Stimulated activated CD4-positive, alpha-beta T cell treated with anti-CD3 and anti-CD28 coated beads, TNF-alpha, amount 100 ng/mL, for 48 hours (primary cell): ENCODE measurements at places on chromosomes 1 and 21.

DNA sequence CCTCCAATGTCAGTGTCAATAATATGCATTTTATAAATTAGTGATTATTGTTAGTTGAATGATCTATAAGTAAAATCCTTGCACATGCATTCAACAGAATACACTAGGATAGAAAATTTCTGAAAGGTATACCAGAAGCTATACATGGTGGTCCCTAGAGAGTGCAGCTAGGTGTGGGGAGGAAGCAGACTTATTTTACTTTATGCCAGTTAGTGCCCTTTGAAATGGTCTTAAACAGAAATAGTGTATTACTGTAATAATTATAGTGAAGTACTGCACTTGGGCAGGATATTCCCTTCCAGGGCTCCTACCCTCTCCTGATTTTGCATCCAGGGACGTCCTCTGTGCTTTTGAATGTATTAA, 23.2 kb upstream of the WDR26 start:
- no peak for DNase-seq

- DNase-seq, result no peak
Observed at GRCh38 chr1:200968469-200969410, 54.8 kb downstream of the KIF21B start.

DNA sequence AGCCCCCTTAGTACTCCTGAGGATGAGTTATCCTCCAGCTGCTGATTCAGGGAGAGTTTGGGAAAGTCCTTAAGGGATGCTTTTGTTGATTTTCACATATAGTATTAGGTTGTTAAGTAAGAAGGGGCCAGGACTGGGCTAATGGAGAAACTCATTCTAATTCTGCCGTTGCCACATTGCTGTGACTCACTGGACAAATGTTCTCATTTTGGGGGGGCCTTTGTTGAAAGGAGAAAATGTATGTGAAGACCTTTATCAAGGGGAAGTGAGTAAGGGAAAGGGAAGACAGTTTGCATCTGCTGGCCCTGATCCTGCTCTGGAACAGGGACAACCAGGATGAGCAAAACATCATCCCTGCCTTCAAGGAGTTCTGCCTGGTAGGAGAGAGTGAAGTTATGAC, 123.2 kb upstream of the FGGY start:
- no peak for DNase-seq

DNA sequence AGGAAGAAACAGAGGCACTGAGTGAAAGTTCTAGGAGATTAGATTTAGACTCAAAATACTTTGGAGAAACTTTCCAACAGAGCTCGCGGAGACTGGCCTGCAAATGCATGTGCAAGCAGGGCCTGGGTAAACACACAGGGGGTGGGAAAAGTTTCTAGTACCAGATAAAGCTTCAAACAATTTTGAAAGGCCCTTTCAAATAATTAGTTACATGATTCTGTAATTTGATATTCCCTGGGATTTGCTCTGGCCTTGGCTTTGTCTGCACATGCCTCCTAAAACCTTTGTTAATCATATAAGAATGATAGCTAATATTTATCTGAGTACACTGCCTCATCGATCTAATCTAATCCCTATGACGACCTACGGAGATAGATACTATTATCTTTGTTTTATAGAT, 31.3 kb downstream of the VTCN1 start:
- no peak for DNase-seq

DNA sequence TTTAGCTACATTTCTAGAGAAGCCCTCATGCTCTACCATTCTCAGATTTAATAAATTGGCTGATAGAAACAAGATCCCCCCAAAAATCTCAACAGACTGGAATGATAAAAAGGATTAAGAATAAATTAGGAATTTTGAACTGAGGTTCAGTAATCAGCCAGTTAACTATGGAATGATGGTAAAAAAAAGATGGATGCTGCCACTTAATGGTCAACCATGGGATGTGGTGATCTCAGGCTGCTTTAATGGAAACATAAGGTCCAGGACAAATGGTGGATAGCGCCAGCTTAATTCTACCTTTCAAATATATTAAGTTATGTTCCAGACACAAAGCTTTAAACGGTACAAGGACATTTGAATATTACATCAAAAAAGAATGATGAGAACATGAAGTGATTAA, 49.9 kb downstream of the CCN1 start:
- DNase-seq, result no peak

- DNase-seq, result no peak
Observed at GRCh38 chr1:2255420-2256369, 27.6 kb downstream of the SKI start.

DNA sequence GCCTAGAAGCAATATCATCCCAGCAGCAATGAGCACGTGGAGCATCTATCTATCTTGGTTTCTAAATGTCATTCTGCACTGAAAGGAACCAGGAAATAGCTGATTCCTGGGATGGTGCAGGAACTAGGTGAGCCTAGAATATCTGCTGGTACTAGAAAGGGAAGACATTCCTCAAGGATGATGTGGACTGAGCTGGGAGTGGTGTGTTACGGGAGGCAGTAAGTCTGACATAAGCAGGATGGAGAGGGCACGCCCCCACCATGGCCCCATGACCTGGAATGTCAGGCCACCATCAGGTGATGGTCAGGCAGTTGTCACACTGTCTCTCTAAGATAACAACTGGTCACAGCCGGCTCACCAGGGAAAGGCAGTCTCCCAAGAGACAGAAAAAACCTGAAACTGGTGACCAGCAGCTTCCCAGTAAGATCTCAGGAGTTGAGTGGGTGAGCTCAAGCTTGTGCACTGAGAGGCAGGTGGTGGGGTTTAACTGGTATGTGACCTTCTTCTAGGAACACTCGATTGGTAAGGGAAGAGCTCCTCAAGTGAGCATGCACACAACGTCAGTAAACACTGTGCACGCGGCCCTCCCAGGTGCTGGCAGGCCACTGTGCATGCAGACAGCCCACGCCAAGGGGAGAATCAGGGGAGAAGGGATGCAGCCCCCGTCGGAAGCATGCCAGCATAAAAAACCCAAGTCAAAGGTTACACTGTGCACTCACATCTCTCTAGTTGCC, 148.7 kb downstream of the ADSS2 start:
- no peak for DNase-seq

DNA sequence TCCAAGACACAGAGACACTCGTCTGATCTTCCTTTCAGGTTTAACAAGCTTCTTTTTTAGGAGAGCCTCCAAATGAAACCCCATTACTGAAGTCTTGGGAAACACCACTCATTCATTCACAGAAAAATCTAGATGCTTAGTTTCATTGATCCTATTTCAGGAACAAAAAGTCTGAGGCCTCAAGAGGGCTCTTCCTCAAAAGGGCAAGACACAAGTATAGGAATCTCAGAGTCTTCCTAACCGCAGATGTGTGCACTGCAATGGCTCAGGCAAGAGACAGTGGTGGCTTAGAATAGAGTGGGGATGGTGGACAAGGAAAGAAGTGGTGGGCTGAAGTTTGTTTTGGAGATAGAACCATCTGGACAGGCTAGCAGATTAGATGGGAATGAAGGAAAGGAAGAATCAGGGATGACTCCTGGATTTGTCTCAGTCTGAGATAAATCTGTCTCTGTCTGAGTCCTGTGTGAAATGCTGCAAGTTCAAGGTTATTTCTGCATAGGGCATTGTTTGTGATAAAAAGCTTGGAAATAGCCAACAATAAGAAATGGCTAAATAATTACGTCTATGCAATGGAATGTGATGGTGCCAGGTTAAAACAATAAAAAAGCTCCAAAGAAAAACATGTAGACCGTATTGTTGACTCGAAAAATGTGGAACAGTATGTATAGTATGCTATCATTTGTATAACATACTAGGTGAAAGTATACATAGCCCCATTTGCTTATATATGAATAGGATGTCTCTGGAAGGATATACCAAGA, 8.9 kb upstream of the CTSE start:
- DNase-seq, result no peak

GRCh38 chr1:204923201-204923600, 52.5 kb downstream of the NFASC start:
- DNase-seq, result no peak

- DNase-seq, result no peak
Observed at GRCh38 chr1:201509601-201510374, 2.9 kb upstream of the CSRP1 start.

GRCh38 chr1:187891993-187892682, 1063.4 kb downstream of the PLA2G4A start:
- no peak for DNase-seq

DNA sequence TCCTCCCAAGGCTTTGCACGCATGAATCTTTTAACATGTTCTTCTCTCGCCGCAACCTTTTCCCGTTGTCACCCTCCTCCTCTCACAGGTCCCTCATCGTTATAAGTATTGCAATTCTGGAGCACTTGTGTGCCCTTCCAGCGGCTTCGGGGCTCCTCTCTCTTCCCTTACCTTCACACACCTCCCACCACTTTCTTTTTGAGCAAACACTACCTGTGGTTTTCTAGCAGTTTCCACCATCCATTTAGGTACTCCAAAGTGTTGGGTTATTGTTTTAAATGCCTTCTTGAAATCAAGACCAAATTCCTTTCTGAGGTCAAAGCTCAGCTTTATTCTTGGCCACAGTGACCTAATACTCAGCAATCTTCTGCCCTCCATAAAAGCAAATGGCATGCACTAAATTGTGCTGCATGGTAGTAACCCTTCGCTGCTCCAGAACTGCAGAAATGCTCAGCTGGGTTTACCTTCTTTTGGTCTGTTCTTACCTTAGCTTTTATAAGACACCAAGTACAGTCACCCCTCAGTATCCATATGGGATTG, 472.4 kb downstream of the SETD4 start:
- DNase-seq, result no peak

DNA sequence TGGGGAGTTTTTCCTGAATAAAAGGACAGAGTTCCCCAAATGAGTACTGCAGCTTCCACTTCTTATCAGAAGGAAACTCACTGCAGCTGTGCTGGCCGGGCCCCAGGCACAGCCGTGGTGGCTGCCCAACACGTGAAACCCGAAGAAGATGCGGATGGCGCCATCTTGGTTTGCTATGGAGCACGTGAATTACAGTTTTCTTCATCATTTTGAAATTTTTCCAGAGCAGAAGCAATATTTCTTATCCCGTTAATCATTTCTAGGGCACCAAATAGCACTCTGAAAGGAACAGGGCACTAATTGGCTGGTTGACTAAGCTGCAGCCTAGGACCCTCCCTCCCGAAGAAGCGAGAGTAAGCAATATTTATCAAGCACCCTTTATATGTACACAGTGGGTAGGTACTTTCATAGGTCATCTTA, 63.2 kb upstream of the EPS8L3 start:
- DNase-seq, result no peak

GRCh38 chr1:205449750-205450443, 5.9 kb downstream of the BLACAT1 start:
- no peak for DNase-seq

DNA sequence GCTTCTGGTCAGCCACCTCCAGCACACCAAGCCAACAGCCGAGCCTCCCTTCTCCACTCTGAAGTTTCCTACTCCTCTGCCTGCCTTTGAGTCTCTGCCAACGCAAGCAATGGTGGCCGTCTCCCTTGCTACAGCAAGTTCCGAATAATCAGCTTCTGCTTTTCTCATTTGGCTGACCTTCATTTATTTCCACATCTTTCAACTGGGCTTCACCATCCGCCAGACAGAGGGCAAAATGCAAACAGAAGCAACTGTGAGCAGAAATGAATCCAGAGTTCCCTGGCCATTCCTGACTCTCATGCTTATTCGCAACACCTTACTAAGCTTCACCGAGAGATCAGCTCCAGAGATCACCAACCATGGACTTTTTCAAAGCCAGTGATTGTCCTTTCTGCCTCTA, 621.0 kb downstream of the NPHP4 start:
- no peak for DNase-seq

- DNase-seq, result no peak
Observed at GRCh38 chr1:161131523-161132409, 701 bp downstream of the DEDD start.

DNA sequence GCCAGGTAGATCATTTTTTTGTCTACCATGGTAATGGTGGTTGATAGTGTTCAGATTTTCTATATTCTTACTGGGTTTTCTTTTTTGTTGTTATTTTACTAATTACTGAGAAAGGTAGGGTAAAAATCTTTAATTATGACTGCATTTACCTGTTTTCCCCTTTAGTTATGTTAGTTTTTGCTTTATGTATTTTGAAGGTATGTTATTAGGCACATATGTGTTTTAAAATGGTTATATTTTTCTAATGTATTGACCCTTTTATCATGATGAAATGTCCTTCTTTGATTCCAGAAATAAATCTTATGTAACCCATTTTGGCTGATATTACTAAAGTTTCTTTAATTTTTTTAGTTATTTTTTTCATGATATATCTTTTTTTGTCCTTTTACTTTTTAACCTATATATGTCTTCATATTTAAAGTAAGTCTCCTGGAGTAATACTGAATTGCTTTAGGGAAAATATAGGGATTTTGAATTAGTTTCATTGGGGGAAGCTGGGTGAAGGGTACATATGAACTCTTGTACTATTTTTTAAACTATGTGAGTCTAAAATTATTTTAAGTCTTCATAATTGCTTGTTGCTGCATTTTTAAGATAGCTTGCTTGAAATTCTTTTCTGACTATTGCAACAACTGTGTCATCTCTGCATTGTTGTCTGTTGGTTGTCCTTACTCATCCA, 22.4 kb downstream of the SLC35A3 start:
- DNase-seq, result no peak

- DNase-seq, result no peak
Observed at GRCh38 chr21:41681348-41681801, 85.5 kb downstream of the RIPK4 start.

DNA sequence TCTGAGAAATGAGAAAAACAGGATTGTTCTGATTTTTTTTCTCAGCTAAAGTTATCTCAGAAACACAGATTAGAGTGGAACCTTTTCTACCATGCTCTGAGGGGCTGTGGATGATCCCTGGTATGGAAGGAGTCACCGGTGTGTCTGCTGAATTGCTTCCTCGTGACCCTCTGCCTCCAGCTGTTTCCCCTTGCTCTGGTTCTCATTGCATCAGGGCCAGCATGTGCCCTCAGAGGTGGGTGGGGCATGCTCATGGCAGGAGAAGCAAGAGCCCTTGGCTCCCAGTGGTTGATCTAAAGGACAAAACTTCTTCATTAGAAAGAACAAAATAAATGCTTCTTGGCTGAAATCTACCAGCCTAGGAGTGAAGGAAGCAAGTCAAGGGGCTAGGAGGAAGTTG, 183.2 kb upstream of the HMCN1 start:
- DNase-seq, result no peak

DNA sequence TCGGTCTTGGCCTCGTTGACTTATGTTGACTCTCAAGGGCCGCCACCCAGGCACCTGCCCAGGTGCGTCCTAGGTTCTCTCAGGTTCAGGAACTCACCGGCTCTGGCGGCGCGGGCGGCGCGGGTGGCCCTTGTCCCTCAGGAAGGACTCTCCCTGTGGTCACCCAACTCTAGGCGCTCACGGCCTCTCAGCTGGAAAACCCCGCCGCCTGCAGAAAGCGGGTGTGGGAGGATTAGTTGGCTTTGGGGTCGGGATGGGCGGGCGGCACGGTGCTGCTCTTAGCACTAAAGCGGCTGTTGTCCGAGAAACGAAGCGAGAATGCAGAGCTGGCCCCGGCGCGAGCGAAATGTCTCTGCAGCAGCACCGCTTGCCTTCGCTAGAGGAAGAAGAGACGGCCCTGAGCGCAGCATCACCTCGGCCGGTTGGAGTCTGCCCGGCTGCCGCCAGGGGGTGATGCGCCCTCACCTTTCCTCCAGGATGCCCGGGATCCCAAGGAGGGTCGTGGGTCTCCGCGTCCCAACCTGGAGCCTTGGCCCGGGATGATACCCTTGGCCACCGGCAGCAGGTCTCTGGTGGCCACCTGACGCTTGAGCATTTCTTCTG, 8.1 kb upstream of the TADA1 start:
- peak; percentile 33 for DNase-seq
